AG09309 (cell line): ENCODE measurements at places on chromosomes 1 and 21.

GRCh38 chr1:192598589-192598988 lies 23.0 kb downstream of the RGS1 start:
- no peak for DNase-seq

DNA sequence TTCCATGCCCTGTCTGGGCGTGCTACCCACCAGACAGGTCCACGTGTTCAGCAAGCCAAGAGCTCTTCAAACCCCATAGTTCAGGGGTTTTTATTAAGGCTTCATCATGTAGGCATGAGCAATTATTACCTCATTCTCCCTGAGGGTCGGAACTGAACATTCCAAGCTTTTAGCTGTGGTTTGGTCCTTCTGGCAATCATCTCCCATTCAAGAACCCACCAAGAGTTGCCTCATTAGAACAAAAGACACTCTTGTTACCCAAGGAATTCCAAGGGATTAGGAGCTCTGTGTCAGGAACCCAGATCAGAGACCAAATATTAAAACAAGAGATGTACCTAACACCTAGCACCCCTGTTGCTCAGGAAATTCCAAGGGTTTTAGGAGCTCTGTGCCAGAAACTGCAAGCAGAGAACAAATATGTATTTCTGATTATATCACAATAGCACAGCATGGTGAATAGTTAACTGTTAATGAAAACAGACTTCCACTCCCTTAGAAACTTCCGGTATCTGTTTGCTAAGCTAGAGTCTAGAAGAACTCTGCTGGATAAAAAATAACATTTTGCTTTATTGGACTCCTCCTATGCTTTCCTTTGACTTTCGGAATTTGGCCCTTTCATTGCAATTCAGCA lies 201.2 kb upstream of the L1TD1 start:
- no peak for DNase-seq

- DNase-seq: no peak
These were observed 7.1 kb downstream of the C1orf226 start for GRCh38 chr1:162388615-162389014.

DNA sequence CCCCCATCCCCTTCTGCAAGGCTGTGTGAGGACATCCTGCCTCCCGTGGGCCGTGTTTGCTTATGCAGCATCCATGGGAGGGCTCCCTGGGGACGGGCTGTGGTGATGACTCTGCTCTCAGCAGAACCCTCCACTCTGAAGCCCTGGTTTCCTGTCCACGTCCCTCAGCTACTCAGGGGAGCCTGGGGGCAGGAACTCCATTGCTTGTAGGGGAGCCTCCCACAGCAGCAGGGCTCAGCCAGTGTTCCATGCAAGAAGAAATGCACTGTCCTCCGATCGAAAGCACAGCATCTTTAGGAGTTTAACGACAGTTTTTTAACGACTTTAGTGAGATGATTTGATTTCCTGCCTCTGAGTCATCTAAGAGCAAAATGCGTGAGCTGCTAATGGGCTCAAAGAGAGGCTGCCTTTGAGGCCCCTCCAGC lies 8.3 kb upstream of the KCNAB2 start:
- DNase-seq: peak; percentile 49

GRCh38 chr1:181754103-181754502 lies 270.8 kb downstream of the CACNA1E start:
- no peak for DNase-seq

DNA sequence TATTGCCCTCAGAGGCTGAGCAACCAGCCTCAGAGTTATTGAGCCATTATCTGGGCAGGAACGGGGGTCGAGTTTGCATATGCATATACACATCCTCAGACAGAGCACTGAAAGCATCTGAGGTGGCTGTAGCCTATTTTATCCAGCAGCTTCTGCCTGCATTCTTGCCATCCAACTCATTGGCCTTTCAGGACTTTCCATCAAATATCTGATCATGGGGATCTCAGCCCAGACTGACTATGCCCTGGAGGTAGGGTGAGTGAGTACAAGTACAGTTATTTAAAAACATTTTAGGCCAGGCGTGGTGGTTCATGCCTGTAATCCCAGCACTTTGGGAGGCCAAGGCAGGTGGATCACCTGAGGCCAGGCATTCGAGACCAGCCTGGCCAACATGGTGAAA lies 1.8 kb upstream of the MTF1 start:
- no peak for DNase-seq

- DNase-seq: no peak
These were observed 37.3 kb upstream of the HMGN1 start for GRCh38 chr21:39386194-39386593.

DNA sequence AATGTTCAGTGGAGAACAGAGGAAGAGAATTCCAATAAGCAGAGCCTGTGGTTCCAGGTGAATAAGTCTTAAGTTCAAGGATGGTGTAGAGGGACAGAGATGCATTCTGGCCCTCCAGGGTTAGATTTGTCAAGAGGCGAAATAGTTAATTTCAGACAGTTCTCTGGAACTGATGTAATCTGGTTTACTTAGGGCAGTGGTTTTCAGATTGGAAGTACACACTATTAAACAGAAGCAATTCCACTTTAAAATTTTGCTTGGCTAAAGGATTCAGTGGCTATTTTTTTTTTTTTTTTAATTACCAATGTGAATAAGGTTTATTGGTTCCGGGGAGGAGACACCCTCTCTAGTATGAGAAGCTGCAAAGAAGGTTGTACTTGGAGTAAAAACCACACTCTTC lies 25.3 kb upstream of the MYOCOS start:
- no peak for DNase-seq
